ENCODE measurements at places on chromosomes 16 and 17.

DNA sequence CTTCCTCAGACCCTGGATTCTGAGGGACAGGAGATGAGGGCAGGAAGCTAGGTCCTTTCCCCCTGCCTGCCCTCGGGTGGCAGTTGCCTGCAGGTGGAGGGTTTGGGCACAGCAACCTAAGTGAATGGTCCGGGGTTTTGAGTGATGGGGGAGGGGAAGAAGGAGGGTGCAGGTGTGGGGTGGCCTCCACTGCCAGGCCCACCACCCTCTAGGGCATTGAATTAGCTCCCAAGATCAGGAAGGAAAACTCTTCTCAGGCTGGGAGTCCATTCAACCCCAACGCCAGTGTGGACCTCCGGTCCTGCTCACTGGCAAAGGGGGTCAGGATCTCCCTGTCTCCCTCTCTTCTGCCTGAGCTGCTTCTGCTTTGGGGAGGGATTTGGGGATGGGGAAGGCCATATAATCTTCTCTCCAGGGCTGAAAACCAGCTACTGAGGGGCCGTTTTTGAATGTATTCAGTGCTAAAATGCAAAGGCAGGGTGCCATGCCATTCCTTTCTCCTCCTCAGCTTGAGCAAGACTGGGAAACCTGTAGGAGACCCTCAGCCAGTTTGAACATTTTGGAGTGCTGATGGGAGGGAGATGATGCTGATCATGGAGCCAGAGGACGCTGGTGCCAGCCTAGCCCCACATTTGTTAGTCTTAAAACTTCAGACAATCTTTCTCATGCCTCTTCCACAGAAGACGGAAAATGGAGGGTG, 18.8 kb downstream of the GRB7 start:
- DNase-seq = no peak

- no peak for DNase-seq
Measured at GRCh38 chr16:30032083-30032819, 1.2 kb upstream of the TLCD3B start.

GRCh38 chr17:39283896-39284295, 58.2 kb upstream of the STAC2 start:
- DNase-seq = no peak

- no peak for DNase-seq
Measured at GRCh38 chr17:35390156-35390555, 16.7 kb upstream of the SLFN11 start.

GRCh38 chr17:9138161-9138717, 116.9 kb downstream of the NTN1 start:
- DNase-seq = no peak

DNA sequence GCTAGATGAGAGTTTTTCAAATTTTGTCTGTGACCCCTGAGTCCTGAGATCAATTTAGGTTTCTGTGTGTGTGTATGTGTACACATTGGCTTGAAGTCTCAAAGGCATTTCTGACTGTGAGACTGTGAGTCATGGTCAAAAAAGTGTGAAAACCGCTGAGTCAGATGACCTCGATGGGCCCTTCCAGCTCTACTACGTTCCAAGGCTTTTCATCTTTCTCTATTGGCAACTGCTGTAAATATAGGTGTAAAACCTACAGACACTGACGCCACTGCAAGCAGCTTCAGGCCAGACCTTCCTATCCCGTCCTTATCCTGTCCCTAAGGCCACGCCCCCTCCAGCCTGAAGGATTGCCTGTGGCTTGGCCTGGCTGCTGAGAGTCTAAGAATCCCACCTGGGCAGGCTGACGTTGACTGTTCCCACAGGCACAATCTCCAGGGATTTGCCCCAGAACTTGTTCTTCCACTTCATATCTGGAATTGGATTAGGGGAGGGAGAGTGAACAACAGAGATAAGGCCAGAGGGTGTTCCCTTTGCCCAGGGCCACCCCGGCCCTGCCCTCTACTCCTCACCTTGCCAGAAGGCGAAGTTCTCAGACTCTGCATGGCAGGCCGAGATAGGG, 11.3 kb downstream of the OSBPL7 start:
- no peak for DNase-seq

Data from stimulated activated CD8-positive, alpha-beta memory T cell treated with anti-CD3 and anti-CD28 coated beads, Interleukin-15, amount 100 ng/mL, for 4 hours (primary cell).